ENCODE measurements at places on chromosomes 1 and 21.
A peak's percentile ranks its signal among the peaks of the same experiment; 100 is the strongest.

GRCh38 chr1:75334876-75335389, 200.7 kb downstream of the LHX8 start:
- no peak for DNase-seq

DNA sequence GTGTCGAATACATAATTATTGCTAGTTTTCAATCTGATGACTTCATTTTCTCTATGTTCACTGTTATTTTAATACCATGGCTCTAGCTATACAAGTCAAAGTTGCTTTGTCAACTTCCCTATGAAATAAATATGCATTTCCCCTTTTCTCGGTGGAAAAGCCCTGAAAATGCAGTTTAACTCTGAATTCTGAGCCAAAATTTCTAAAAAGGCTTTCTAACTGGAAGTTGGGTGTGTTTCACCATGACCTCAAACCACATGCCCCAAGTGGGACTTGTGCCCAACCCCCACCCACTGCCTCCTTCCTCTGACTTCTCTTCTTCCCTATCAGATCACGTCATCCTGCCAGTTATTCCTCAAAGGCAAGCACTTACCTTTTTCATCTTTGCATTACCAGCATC, 8.9 kb downstream of the MKNK1 start:
- DNase-seq: peak; percentile 64

DNA sequence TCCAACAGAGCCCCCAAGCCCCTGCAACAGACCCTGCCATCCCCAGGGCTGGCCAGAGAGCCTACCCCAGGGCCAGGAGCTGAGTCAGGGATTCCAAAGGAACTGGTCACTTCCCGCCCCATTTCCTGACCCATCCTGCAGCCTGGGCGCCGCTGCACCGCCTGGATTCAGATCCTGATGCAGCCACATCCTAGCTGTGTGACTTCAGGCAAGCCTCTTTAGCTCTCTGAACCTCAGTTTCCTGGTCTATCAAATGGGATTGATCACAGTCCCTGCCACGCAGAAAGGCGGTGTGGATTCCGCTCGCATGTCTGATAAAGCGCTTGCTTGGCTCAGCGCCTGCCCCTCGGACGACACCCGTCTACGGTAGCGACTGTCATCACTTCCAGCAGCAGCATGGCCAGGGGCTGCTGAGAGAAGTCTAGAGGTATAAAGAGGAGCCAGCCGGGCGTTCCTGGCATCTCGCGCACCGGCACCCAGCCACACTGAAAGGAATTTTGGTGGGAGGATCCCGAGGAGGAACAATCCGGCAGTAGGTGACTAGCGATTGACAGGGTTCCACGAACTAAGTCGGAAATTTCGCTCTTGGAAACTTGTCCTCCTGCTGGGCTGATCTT, 10.1 kb downstream of the EPHA2 start:
- no peak for DNase-seq

GRCh38 chr1:206453111-206453510, 17.2 kb upstream of the IKBKE start:
- DNase-seq: no peak

DNA sequence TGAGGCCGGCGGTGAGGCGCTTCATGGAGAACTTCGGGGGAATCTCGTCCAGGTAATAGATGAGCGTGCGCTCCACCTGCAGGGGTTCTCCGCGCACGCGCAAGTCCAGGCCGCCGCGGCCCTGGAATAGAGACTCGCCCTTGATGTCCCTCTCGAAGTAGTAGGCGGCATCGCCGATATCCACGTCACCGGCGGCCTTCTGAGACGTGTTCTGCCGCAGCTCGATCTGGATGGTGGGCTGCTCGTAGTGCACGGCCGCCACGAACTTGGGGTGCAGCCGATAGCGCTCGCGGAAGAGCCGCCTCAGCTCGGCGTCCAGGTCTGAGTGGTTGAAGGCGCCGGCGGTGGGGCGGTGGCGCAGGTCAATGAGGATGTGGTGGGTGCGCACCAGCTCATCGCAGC, 726 bp downstream of the TACSTD2 start:
- no peak for DNase-seq

DNA sequence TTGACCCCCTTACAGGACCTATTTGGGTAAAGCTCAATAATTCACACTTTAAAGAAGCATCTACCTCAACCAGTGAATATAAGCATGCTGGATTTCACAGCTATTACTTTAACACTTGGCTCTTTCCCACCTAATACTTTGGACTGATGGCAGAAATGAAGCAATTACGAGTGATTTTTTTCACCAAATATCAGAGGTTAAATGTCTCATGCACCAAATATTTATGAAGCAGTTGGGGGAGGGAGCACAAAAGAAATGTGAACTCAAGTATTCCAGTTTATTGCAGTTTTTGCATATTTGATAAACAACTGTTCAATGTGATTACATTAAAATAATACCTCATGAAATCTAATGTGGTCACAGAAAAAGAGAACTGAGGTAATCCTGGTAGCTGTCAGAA, 223.6 kb downstream of the LRRC7 start:
- no peak for DNase-seq

GRCh38 chr21:37257511-37257966, 9.6 kb downstream of the VPS26C start:
- peak; percentile 19 for DNase-seq

DNA sequence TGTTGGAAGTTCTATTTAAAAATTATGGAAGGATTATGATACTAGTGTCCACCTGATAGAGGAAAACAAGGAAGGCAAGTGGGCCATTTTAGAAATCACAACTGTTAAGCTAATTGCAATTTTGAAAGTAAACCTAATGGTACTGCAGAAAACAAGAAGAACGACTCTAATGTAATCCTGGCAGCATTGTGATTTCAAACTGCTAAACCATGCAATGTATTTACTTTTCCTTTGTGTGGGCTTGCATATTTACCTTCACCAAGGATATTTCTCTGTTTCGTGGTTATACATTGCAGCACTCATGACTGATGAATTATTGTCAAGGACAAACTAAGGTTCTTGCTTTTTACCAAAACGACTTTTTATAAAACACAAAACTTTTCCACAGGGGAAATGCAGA, 88.1 kb downstream of the TM2D1 start:
- no peak for DNase-seq

GRCh38 chr1:116586741-116587143, 15.9 kb upstream of the CD58 start:
- DNase-seq: no peak

DNA sequence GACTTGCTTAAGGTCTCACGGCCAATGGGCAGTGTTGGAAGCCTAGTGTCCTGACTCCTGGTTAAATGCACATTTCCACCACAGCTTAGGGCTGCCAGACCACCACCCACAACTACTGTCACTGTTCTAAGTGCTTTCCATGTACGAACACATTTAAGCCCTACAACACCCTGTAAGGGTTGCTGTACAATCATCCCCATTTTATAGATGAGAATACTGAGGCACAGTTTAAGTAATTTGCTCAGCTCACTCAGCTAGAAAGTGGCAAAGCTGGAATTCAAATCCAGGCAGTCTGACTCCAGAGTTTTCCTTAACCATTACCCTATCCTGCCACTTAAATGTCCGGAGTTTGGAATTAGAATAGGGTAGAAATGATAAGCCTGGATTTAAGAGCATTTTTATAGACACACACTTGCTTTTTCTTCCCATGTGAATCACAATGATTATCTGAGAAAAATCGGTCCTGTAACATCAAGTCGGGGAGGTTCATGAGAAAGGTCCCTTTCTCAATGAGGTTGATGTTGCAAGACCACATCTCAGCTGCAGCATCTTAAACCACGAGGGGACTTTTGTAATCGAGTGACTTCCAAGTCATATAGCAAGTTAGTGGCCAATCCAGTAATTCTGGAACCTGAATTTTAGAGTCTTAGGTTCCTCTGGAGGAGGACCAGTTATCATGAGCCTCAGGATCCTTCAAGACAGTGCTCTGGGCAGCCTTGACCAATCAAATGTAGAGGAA, 8.6 kb downstream of the E2F2 start:
- DNase-seq: no peak

GRCh38 chr1:78668427-78668826, 18.8 kb downstream of the IFI44 start:
- DNase-seq: no peak

DNA sequence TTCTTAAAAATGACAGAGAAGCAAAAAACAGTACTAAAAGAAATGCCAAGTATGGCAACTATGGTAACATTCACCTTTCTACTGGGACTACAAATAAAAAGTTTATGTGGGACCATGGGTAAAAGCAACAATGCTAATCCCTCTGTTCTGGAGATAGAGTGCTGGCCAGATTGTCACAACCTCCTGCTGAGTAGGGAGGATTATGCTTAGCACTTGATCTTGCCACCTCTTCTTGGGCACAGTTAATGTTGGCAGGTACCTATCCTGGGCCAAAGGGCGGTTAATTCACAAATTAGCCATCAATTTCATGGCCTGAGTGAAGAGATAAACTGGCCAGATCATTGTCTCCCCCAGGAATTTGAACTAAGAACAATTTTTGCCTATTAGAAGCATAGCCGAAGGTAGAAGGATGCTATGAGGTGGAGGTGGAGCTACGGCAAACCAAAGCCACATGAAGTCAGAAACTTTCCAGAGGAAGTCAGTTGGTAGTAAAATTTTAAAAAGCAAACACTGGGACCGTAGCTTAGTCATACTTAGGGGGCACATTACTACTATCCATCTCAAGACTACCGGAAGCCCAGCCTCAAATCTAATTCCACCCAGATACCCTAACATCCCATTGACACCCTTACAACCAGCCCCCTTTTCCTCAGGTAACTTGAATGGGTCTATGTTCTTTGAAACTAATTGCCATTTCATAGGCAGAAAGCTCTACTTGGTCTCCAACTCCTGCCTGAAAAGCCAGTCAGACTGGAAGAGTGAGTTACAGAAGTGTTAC, 2.7 kb downstream of the SCYL3 start:
- peak; percentile 15 for DNase-seq

GRCh38 chr21:32567626-32568025, 17.7 kb downstream of the TCP10L start:
- DNase-seq: no peak

GRCh38 chr1:7984811-7985210, 23.3 kb downstream of the PARK7 start:
- DNase-seq: no peak

DNA sequence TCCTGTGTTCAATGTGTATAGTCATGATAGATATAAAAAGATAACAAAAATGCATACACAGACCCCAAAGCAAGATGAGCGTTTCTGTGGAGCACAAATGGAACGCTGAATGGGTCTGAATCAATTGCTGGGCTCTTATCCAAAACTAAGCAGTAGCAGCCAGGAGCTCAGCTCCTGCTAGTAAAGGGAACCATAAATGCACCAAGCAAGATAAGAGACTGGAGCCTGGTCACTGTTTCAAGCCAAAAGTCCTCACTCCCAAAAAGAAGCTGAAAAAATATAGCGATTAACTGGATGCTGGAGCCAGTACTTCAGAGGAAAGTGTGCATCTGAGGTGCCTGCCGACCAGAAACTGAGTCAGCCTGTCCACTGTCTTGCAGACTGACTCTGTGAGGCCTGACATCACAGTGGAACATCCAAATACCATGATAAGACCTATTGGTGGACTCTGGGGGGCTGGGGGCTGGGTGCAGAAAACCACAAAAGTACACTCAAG, 68.9 kb downstream of the LRRC8C start:
- no peak for DNase-seq

- DNase-seq: no peak
Measured at GRCh38 chr1:244386595-244386994, 65.1 kb downstream of the ADSS2 start.

GRCh38 chr1:223202376-223203033, 59.5 kb upstream of the TLR5 start:
- no peak for DNase-seq

DNA sequence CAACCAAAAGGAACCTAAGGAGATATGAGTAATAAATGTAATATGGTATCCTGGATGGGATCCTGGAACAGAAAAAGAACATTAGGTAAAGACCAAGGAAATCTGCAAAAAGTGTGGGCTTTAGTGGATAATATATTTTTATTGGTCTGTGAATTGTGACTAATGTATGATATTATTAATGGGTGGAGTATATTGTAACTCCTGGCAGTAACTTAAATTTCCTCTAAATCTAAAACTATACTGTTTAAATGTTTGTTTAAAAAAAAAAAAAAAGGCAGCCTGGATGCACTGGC, 68.4 kb downstream of the LRRC8D start:
- DNase-seq: no peak

DNA sequence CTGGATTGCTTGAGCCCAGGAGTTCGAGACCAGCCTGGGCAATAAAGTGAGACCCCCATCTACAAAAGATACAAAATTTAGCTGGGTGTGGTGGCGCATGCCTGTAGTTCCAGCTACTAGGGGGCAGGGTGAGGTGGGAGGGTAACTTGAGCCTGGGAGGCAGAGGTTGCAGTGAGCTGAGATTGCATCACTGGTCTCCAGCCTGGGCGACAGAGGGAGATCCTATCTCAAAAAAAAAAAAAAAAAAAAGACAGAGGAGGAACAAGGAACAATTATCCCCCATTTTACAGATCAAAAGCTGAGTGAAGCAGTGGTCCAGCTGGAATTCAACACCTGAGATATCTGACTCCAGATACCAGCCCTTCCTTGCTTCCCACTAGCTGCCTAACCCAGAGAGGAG, 34.8 kb downstream of the L1TD1 start:
- DNase-seq: no peak

GRCh38 chr1:172801771-172802322, 142.9 kb downstream of the FASLG start:
- DNase-seq: no peak

GRCh38 chr1:19462781-19463503, 22.4 kb downstream of the CAPZB start:
- DNase-seq: no peak

- DNase-seq: no peak
Measured at GRCh38 chr1:67552336-67552759, 122.1 kb upstream of the SERBP1 start.

DNA sequence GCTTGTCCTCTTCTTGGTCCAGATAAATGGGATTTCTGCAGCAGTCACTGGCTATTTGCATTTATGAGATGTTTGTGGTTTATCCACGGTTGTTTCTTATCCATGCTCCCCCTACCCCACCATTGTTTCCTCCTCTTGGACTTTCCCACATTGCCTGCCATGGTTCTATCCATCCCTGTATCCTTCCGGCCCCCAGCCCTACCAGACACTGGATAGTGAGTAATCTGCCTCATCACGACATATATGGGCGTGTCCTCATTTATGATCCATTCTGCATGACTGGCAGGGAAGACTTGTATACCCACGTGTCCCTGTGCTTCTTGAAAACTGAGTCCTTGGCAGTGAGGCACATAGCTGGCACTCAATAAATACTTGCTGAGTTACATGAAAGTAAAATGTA, 40.1 kb downstream of the CACNA1S start:
- DNase-seq: no peak

GRCh38 chr21:42599962-42600361, 53.5 kb upstream of the PDE9A start:
- DNase-seq: no peak

DNA sequence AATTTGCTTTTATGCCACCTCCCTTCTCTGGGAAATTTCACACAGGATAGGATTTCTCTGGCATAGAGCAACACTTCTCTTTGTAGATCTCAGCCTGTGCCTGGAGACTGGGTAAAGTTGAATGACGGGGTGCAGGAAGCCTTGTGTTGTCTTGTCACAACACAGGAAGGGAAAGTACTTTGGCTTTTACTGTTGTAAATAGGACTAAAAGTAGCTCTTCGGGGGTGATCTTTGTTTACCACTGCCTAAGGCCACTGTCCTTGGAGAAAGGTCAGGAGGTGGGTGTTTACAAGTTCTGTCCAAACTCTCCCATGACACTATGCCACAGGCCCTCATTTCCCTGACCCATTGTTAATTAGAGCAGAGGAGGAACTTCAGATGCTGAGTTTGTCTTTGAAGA, 139.7 kb downstream of the FGGY start:
- no peak for DNase-seq
